ENCODE measurements at places on chromosomes 4 and X.

- peak; percentile 28 for DNase-seq
Measured at GRCh38 chrX:78327370-78328086, at the start of gene CYSLTR1. Gene CYSLTR1 (minus strand): TSS chrX:78327611. CDS start chrX:78273746, 53,865 bp downstream.

DNA sequence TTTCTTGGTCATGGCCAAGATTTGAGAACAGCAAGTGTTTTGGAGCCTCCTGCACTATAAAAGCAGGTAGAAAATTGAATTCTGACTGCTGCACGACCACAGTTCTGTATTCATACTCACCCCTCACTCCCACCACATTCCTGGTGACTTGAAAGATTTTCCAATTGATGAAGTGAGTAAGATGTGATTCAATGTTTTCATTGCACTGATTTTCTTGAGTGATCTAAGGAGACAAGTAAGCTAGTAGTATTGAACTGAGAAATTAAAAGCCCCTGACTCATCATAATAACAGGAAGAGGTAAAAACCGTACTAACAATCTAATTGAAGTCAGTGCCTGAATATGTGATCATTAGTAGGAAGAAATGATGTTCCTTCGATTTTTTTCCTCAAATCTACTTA lies 6.1 kb upstream of the SEC24D start:
- no peak for DNase-seq

DNA sequence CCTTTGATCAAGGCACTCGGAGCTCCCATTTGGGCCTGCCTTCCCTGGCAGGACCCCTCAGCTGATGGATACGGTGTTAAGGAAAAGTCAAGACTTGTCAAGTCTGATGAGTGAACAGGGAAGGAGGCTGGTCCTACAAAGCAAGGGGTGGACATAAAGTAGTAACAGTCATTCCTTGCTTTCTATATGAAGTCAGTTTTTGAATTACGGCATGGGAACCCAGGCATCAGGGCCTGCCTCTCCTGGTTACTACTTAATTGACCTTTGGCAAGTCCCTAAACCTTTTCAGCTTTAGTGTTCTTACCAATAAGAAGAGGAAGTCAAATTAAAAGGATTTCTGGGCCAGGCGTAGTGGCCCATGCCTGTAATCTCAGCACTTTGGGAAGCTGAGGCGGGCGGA lies 7.0 kb downstream of the CHST7 start:
- DNase-seq, result no peak

GRCh38 chr4:145635630-145636029 lies 16.4 kb downstream of the MMAA start:
- DNase-seq, result no peak

DNA sequence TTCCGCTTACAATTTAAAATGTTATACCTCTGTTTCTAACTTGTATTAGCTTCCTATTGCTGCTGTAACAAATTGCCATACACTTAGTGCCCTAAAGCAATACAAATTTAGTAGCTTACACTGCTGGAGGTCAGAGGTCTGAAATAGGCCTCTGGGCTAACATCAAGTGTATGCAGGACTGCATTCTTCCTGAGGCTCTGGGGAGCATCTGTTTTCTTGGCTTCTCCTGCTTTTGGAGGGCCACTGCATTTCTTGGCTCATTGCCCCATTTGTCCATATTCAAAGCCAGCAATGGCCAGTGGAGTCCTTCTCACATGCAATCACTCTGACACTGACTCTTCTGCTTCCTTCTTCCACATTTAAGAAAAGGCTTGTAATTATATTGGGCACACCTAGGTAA lies 639.8 kb upstream of the INTU start:
- no peak for DNase-seq

DNA sequence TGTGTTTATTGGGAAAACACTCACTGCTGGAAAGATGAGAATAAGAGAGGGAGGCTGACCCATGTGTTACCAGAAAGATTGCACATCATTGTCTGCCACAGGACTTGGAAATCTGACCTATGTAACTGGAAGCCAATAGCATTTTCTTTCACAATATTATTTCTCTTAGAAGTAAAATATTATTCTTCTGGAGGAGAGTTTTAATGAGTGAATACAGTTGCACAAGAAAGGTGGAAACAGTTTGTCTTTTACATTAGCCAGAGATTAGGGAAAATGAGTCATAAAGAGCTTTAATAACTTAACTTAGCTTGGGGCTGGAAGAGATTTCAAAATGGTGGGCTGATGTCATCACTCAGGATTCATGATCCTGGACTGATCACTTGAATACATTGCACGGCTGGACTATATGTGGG lies 31.5 kb upstream of the LNX1 start:
- DNase-seq, result no peak

GRCh38 chr4:123892368-123892976 lies 495.9 kb downstream of the SPRY1 start:
- no peak for DNase-seq

DNA sequence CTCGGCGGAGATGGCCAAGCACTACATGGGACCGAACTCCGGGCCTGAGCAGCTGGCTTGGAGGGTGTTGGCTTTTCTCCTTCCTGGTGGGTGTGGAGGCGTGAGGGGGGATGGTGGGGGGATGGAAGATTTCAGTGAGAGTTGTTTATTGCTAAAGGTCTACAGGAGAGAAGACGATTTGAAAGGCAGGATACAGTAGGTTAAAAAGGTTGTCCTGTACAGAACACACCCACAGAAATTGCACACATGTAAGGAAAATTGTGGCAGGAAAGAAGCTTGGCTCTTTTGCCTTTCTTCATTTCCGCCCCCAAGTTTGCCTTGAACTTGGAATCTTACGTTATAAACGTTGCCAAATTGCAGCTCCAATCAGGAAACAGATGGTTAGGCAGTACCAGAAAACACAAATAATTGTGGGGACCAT lies 74.1 kb upstream of the STOX2 start:
- DNase-seq, result no peak

DNA sequence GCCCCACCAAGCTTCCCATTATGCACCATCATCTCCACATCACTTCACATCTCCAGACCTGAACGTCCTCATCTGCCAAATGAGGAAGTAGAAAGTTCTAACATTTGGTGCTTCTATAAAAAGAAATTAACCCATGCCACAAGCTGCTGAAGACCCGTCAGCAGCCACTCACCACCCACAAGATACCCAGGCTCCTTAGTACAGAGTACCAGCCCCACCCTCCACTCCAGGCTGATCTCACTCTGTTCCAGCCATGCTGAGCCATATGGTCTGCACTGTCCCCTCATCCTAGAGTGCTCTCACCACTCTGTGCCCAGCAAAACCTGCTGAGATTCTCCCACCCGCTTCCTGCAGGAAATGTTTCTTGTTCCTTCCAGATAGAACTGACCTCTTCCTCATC lies 240.8 kb upstream of the PPARGC1A start:
- no peak for DNase-seq

DNA sequence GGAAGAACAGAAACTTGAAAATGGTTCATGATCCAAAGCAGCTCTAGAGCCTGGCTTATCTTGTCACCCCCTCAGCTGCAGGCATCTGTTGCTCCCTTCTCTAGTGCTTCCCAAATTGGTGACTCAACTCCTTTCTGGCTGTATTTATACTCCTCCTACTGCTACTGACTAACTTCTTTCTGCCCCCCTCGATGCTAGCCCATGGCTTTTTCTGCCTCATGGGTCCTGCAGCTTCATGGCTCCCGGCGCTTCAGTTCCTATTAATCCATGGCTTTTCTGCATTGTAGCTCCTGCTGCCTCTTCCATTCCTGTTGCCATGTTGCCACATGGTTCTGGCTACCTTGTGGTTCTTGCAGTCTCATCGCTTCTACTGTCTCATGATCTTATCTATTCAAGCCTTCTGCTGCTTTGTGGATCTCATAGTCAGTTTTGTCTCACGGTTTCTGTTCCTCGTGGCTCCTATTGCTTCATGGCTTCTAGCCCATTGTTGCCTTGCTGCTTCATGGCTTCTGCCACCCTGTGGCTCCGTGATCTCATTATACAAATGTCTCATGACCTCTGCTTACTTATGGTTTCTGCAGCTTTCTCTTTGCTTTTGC lies 48.1 kb downstream of the SMC1A start:
- DNase-seq, result peak; percentile 15

DNA sequence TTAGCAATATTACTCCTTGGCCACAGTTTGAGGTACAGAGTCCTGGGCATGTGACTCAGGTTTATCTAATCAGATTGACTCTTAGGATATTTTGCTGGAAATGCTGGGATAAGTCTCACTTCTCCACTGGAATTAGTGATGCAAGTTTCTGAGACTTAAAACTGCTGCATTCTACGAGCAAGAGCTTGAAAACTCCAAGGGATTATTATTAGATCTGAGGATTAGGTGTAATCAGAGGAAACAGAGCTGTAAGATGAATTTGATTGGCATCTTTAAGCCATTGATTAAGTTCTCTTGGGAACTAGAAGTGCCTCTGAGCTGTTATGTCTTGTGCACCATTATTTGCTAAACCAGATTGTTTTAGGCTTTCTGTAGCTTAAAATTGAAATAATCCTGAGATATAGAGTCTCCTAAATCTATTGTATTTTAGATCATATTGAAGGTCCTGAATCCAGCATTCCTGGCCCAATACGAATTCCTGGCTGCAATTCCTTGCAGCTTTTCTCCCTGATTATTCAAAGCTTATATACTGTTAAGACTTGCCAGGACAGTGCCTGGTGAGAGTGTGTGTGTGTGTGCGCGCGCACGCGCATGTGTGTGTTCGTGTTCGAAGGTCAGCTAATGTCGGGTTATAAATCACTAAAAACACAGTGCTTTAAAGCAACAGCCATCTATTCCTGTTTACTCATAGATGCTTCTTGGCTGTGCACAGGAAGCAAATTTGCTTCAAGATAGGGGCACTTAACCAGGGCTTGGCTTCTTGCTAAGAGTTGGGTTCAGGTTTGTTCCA lies 735.1 kb downstream of the STIM2 start:
- no peak for DNase-seq

DNA sequence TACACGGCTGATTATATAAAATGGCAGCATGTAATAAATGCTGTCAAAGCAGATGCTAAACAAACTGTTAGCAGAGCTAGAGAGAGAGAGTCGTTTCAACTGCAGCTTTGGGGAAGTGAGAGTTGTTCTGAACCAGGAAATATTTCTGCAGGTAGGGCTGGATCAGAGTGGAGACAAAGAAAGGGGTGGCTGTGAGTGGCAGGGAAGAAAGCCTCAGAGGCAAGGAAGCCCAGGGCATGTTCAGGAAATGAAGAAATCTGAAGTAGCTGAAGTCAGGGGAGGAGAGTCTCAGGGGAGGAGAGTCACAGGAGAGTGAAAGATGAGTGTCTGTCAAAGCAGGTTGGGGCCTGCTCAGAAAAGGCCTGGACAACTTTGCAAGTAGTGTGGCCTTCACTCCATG lies 48.4 kb upstream of the RPS6KA3 start:
- DNase-seq, result no peak

DNA sequence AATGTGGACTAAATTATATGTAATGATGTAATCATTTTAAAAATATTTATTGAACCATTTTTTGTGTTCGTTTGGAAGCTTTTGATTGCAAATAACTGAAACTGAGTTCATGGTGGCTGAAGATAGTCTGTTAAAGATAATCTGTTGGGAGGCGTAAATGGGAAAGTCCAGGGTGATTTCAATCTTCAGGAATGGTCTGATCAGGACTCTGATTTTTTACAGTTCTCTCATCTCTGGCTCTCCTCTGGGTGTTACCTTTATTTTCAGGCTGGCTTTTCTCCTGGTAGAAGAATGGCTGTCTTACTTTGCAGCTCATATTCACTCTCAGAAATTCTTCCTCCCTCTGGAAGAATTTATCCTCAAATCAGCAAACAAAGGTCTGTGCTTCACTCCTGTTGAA lies 199.0 kb upstream of the LEF1 start:
- DNase-seq, result no peak

- DNase-seq, result no peak
Measured at GRCh38 chrX:10401239-10401638, 219.1 kb downstream of the MID1 start.

- DNase-seq, result peak; percentile 42
Measured at GRCh38 chr4:165355900-165356300, 22.9 kb upstream of the CPE start.

- peak; percentile 29 for DNase-seq
Measured at GRCh38 chrX:108224727-108225621, 133.4 kb downstream of the ATG4A start.

GRCh38 chr4:69876071-69876470 lies 16.1 kb upstream of the SULT1E1 start:
- DNase-seq, result no peak

GRCh38 chr4:124504431-124504830 lies 208.1 kb downstream of the ANKRD50 start:
- DNase-seq, result no peak

DNA sequence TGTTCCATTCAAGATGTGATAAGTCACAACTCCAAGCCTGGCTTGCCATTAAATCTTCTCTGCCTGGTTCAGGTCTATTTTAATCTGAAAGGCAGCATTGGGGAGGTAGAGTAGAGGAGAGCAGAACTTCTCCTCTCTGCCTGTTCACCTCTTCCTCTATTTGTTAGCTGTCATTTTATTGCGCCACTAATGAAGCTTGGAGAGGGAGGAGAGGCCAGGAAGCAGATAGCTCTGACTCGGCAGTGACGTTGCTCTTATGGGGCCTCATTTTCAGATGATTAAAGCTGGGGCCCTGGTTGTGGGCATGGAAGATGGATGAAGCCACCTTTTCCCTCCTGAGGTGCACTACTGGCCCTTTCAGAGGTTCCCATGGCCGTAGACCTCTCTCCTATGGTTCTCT lies 207.3 kb downstream of the MID1IP1 start:
- DNase-seq, result no peak

GRCh38 chr4:41160856-41161255 lies 53.5 kb downstream of the APBB2 start:
- DNase-seq, result no peak

DNA sequence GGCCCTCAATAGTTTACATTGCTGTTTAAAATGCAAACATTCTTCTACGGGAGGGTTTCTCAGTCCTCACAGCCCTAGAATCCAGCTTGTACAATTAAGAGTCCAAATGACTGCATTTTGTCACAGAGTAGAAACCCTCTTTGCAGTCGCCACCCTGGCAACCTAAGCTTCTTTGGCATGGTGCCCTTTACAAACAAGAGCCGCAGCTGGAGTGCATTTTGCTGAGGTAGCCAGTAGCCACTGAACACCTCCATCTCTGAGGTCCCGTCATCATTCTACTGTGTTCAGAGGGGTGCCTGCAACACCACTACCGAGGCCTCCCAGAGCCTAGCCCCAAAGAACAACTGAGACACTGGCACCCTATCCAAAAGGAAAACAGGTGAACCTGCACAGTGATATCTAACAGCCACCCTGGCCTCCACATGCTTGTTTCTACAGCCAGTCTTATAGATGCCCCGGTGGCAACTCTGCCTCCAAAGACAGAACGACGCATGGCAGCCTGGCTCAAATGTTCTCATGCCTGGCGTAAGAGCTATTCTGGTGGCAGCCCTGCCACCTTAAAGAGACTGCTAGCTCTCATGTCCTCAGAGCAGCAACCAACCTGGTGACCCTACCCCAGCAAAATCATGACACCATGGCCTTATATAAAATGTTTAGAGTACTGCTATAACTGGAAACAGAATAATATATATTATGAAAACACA lies 801.9 kb downstream of the TECRL start:
- DNase-seq, result no peak

- DNase-seq, result no peak
Measured at GRCh38 chr4:122705547-122706117, 26.9 kb upstream of the BBS12 start.

DNA sequence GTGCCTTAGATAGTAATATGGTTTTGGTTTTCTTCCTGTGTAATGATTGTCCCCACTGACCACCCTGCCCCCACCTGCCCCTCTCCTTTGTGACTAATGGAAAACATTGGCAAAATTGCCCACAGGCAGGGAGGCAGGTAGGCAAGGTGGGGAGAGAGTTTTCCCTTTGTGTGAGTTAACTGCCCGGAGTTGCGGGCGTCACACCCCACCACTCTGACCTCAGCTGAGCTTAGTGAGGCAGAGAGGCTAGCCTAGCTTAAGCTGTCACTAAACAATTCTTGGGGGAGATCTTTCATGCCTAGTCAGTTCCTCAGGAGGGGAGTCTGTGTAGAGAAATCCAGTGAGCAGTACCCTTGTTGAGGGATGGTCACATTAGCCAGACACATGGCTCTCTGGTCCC lies 245.3 kb downstream of the BCOR start:
- DNase-seq, result no peak

Measured in globus pallidus (tissue), 1 donor.